ENCODE measurements at places on chromosomes 5 and 9. TPM values are rescaled to one million over a fixed set of nuclear protein-coding genes. Genes with fewer than 3 reads are reported as not detected.

Gene C8G
- polyA plus RNA-seq: 1.2 TPM

Gene MED22
- polyA plus RNA-seq: 60.6 TPM

Gene SLC36A3
- polyA plus RNA-seq: not detected

Gene CLIC3
- 0.75 TPM for polyA plus RNA-seq

Gene ACSL6
- polyA plus RNA-seq: 0.48 TPM

Gene SLIT3
- polyA plus RNA-seq: 67.6 TPM

Gene ANKRD18A
- 10.3 TPM for polyA plus RNA-seq

Gene PKD2L2
- not detected for polyA plus RNA-seq

Gene MARCOL
- not detected for polyA plus RNA-seq

Gene CCDC152
- 6.5 TPM for polyA plus RNA-seq

Gene SHC3
- 0.07 TPM for polyA plus RNA-seq

Gene CACNA1B
- polyA plus RNA-seq: 0.05 TPM

Gene STK32A
- polyA plus RNA-seq: 1.1 TPM

Gene PCDHGA7
- not detected for polyA plus RNA-seq

Data from cardiac muscle cell (in vitro differentiated cells and primary cell).